A549 treated with CORT108297 at 1 μM for 4 hours (cell line): ENCODE measurements at places on chromosomes 2 and 18. TPM values are rescaled to one million over a fixed set of nuclear protein-coding genes. Genes with fewer than 3 reads are reported as not detected.

The DNAJC27 gene
- total RNA-seq = 1.2 to 2.1 TPM (median 2.0 TPM) in 5 replicates

The SIX2 gene
- 0.10 to 0.36 TPM (median 0.27 TPM) in 5 replicates for total RNA-seq

The SERPINB10 gene
- not detected in 5 replicates for total RNA-seq

The DUSP11 gene
- total RNA-seq = 38.6 to 48.2 TPM (median 38.8 TPM) in 5 replicates

The PTH2R gene
- not detected in 5 replicates for total RNA-seq

The RAB6D gene
- 0.03 to 0.07 TPM in 2 of 5 replicates, not detected in the others for total RNA-seq

The RSAD2 gene
- total RNA-seq = 0.17 to 0.89 TPM (median 0.25 TPM) in 5 replicates

The IL1RL2 gene
- total RNA-seq = 0.05 TPM in 1 of 5 replicates, not detected in the others

The KLHL41 gene
- total RNA-seq = 0.07 to 0.37 TPM (median 0.21 TPM) in 5 replicates

The INHBB gene
- 11.9 to 20.8 TPM (median 16.5 TPM) in 5 replicates for total RNA-seq

The FN1 gene
- total RNA-seq = 146 to 255 TPM (median 174 TPM) in 5 replicates

The UGT1A3 gene
- 0.07 to 0.17 TPM (median 0.13 TPM) in 3 of 5 replicates, not detected in the others for total RNA-seq
